NCI-H1105 treated with DMSO at 0.1 percent for 48 hours (cell line): ENCODE measurements at places on chromosomes 2 and 18.
A peak's percentile ranks its signal among the peaks of the same experiment; 100 is the strongest.

DNA sequence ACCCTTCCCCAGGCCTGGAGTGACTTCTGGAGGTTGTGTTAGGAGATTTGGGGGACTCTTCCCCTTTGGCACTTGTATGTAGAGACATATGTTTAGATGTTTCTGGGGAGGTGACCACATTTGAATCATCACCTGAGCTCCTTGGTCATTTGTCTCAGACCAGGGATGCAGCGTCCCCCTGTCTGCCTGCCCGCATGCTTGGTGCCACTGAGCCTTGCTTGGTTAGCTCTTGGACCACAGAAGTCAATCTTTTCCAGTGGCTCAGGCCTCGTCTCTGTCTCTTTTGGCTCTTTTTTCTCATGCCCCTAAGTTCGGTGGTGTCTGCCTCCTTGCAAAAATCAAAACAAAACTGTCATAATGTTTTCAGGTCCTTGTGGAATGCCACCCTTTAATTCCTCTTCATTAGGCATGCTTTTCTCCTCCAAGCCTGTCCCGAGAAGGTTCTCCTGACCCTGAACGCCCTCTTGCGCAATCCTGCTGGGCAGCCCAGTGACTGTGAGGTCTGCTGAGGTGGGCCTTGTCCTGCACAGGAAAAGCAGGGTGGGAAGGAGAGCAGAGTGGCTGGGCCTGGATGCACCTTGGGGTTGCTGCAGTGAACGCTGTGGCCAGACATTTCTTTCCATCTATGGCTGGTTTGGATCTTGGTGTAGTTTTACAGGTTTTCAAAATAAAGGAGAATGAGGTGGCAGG, 24.9 kb downstream of the GLI2 start:
- no peak for DNase-seq

GRCh38 chr2:240210198-240210965, 69.9 kb upstream of the OTOS start:
- no peak for DNase-seq

DNA sequence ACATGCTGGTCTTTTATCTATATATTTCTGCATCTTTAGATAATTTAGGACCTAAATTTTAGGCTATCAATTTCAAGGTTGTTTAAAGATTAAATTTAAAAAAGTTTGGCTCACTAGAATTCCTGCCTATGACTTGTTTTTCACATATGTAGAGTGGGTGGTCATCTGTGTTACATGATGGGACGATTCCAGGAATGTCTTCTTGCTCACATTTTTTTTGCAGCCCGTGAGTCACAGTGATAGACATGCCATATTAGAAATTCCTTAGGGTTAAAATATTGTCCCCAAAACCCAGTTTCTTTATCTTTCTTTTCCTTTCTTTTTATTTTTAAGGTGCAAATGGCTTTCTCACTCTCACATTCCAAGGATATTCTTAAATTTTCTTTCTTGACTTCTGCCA, 652.0 kb downstream of the PLCL1 start:
- DNase-seq: no peak

DNA sequence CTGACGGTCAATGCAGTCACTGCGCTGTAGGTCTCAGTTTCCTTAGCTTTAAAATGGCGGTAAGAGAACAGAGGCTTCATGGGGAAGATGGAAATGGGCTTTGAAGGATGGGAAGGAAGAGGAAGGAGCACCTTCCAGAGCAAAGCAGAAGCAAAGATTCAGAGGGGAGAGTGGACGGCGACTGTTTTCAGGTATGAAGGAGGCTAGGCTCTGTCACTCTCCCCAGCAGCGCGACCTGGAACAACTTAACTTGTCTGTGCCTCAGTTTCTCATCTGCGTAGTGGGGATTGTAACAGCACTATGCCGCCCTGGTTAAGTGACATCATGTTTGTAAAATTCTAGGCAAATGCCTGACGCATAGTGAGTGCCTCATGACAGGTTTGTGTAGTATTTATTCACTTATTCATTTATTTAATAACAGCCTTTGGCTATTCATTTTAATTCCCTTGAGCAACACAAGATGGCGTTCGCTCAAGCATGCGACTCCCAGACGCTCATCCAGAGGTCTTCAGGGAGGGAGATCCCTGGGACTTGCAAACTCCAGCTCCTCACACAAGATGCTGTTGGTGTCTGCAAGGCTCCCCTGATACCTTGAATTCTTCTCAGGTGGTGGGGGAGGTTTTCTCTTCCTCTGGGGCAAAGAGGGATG, 336.3 kb downstream of the DYSF start:
- DNase-seq: no peak

GRCh38 chr2:233124421-233125080, 64.4 kb downstream of the INPP5D start:
- DNase-seq: no peak

DNA sequence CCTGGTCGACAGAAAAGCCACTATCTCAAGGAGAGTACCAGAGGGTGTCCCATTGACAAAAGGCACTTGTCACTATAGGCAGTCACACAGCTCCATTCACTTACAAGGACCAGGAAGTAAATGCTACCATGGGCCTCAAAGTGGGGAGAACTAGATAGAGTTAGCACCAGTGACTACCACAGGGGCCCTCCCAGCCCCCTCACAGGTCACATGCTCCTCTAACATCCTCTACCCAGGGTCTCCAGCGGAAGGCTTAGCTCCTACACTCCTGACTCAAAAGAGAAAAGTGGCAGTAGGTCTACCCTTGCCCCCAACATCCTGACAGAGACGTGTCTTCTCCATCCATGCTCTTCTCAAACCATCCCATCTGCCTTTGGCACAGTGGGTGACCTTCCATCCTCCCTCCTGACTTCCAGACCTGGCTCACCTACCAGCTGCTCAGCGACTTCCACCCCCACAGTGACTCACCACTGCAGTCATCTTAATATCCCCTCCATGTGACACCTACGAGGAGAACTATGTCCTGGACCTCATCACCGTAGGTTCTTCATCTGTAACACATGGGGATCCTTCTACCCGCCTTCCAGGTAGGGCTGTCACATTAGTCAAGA, 5.6 kb upstream of the DNMT3A start:
- no peak for DNase-seq

GRCh38 chr18:3513481-3513880, 63.5 kb downstream of the TGIF1 start:
- DNase-seq: no peak

DNA sequence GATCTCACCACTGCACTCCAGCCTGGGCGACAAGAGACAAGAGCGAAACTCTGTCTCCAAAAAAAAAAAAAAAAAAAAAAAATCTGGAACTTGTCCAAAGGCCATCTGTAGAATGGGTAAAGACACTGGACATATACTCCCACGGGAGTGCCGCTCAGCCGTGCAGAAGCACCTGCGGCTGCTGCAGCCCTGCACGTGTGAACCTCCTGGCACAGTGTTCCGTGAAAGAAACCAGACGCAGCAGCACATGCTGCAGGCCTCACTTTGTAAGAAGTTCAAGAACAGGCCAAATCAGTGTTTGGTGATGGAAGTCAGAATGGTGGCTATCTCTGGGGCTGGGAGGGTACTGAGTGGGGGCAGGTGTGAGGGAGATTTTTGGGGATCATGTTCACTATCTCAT, 6.5 kb downstream of the CHRND start:
- DNase-seq: no peak

GRCh38 chr2:99403524-99403923, 66.3 kb downstream of the EIF5B start:
- DNase-seq: no peak

DNA sequence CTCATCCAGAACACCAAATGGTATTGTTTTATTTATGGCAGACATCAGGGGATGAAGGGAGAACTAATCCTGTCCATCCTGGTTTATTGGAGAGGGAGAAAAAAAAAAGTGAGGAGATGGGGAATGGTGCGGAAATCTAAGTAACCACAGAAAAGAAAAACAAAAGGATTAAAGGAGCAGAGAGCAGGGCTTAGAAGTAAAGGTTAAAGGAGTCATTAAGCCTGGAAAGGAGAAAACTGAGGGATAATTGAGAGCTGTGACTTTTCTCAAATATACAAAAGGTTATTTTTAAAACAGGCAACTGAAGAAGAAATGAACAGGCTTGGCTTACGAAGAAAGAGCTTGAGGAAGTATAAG, 127.2 kb upstream of the PPP1CB start:
- DNase-seq: no peak

GRCh38 chr18:7741640-7742039, 174.5 kb downstream of the PTPRM start:
- no peak for DNase-seq

DNA sequence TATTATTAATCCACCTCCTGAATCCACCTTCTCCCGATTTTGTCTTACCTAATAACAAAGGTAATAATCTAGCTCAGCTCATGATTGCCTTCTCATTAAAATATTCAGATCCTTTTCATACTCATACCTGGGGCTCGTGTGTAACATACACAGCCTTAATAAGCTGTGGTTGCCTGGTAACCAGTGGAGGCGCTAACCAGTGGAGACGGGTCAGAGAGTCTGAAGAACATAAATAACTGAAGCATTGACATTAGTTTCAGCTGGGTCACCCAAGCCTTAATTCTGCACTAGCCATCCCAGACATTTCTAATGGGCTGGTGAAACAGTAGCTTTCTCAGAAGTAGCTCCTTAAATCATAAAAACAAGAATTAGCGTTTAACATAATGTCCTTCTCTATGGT, 14.8 kb upstream of the DTNA start:
- DNase-seq: peak; percentile 37

DNA sequence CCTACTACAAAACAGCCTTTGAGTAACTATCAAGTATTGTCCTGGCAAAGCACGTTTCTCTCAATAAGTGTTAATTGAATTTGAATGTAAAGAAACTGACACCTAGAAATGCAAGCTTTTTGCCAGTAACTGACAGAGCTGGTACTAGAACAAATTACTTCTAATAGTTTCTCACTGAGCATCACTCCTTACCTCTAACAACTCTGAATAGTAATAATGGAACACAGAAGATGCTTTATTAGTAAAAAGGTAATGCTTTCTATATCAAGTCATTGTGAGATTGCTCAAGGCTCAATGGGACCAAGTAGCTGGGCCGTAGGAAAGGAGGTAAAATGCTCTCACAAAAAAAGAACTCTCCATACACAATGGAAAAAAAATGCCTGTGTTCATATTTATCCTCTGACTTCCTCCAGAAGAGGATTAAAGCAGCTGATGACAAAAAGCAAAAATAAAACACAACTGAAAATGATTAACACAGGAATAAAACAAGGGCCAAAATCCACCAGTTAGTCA, 11.8 kb downstream of the RASGRP3 start:
- no peak for DNase-seq

GRCh38 chr2:121103960-121104359, 181.0 kb downstream of the TFCP2L1 start:
- DNase-seq: no peak

- no peak for DNase-seq
These were observed 136.4 kb downstream of the HDAC4 start for GRCh38 chr2:239264492-239264837.

- no peak for DNase-seq
These were observed 122.2 kb downstream of the ACKR3 start for GRCh38 chr2:236691799-236692167.

GRCh38 chr18:69900941-69901340, 46.7 kb downstream of the CD226 start:
- DNase-seq: no peak

DNA sequence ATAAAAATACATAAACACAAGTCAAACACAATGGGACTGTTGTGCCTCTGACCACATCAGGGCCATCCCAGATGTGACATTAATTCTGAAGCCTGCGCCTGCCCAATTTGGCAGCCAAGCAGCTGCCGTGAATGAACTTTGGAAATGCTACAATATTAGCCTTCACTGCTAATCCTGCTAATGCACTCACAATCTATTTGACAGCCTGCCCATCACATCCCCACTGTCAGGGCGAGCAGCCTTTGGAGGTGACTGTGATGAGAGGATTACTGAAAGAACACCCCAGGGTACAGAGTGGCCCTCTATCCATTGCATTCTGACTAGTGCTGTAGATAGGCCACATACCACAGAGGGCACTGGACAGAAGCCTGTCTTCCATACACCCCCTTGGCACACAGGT, 21.6 kb downstream of the OSR1 start:
- no peak for DNase-seq

- DNase-seq: no peak
These were observed 59.8 kb downstream of the EPAS1 start for GRCh38 chr2:46356991-46357390.

DNA sequence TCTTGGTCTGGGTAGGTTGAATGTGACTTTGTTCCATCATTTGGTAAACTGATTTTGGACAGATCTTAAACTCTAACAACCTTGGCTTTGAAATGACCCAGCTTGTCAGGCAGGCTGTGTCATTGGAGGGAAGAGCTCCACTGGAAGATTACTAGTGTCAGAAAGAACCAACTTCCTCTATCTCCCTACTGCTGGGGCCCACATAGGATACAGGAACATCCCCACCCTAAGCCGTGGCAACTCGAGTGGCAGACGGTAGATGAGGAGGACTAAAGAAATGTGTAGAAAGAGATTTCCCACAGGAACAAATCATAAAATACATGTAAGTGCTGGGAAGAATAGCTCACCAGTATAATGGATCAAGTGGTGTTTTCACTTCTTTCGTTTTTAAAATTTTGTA, 4.3 kb upstream of the G6PC2 start:
- DNase-seq: no peak

DNA sequence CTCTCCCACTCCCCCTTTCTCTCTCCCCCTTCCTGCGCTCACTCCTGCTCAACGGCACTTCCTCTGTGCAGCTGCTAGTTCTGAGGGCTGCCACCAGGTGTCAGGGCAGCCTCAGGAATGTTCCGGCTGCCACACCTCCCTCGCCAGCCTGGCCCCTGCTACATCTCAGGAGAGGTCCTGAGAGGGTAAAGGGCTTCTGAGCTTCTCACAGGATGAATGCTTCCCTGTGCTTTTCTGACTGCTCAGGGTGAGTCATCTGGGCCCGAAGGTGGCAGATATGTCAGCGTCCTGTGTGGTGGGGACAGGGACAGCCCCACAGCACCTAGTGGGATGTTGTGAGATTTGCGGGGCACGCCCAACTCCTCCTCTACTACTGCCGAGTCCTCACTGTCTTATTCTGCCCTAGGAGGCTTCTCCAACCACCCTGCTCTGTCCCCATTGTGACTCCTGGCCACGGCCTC, 49.0 kb downstream of the PLEKHB2 start:
- DNase-seq: peak; percentile 59

DNA sequence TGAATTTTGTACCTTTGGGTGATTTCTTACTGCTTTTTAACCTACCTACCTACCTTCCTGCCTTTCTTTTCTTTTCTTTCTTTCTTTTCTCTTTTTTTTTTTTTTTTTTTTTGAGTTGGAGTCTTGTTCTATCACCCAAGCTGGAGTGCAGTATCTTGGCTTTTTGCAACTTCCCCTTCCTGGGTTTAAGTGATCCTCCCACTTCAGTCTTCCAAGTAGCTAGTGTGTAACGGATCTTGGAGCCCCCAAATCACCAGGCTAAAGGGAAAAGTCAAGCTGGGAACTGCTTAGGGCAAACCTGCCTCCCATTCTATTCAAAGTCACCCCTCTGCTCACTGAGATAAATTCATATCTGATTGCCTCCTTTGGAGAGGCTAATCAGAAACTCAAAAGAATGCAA, 61.3 kb downstream of the DDX18 start:
- no peak for DNase-seq

GRCh38 chr2:190530248-190530900, 4.1 kb downstream of the NEMP2 start:
- no peak for DNase-seq

GRCh38 chr2:55223958-55224760, 7.9 kb downstream of the CLHC1 start:
- DNase-seq: no peak

GRCh38 chr2:159228081-159228581, 58.4 kb downstream of the WDSUB1 start:
- no peak for DNase-seq

- no peak for DNase-seq
These were observed 57.7 kb downstream of the ODC1 start for GRCh38 chr2:10390369-10390801.

- no peak for DNase-seq
These were observed 87.9 kb upstream of the ITGA6 start for GRCh38 chr2:172339371-172340010.
